Activated CD8-positive, alpha-beta memory T cell treated with anti-CD3 and anti-CD28 coated beads, Interleukin-2, amount 50 U/mL, for 48 hours (primary cell): ENCODE measurements at places on chromosomes 2 and 18.

GRCh38 chr2:100394111-100394641 lies 23.3 kb downstream of the CHST10 start:
- peak; percentile 17 for DNase-seq

DNA sequence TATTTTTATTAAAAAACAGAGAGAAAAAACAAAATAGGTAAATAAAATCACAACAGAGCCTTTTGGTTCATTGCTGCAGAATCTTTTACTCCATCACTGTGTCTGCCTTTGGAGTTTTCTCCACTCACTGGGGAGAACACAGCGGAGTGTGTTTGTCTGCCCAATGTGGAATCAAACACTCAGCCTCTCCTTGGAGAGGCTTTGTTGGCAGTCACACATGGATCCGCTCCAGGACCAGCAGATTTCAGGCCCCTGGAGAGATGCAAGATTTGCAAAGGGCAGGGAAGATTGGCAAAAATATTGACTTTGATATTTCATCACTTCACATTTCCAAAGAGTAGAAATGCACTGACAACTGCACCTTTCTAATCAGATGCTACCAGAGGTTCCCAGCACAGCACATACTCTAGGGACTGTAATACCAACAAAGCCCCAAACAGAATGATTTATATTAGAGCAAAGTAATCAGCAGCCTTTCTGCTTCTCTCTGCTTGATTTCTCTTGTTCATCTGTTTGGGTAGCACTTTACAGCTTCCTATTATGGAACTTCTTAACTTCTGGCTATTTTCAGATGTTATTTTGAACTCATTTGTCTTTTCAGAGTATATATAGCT lies 1898.8 kb upstream of the PIK3C3 start:
- no peak for DNase-seq

DNA sequence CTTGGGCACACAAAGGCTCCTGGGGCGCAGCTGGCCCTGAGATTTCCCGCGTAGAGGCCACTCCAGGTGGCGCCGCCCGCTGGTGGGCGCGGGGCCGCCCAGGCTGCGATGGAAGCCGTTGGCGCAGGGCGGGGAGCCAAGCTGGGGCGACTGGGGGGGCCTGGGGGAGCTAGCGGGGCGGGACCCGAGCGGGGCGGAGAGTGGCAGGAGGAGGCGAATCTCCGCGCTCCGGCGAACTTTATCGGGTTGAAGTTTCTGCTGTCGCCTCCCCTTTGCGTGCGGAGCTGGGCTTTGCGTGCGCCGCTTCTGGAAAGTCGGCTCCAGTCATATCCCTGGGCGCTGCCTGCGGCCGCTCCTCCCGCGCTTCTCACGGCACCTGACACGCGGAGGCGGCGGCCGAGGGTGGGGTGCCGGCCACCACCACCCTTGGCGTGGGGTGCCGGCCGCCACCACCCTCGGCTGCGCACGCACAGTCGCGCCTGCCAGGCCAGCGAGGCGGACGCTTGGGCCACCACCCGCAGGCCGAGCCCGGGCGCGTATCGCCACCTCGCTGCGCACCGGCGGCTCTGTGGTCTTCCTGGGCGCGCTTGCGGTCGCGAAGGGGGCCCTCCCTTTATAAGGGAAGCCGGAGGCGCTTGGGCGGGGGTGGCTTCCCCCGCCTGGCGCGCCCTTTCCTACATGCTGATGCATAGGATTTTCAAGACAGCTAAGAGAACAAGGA lies 919 bp upstream of the CYP1B1 start:
- DNase-seq = peak; percentile 89

DNA sequence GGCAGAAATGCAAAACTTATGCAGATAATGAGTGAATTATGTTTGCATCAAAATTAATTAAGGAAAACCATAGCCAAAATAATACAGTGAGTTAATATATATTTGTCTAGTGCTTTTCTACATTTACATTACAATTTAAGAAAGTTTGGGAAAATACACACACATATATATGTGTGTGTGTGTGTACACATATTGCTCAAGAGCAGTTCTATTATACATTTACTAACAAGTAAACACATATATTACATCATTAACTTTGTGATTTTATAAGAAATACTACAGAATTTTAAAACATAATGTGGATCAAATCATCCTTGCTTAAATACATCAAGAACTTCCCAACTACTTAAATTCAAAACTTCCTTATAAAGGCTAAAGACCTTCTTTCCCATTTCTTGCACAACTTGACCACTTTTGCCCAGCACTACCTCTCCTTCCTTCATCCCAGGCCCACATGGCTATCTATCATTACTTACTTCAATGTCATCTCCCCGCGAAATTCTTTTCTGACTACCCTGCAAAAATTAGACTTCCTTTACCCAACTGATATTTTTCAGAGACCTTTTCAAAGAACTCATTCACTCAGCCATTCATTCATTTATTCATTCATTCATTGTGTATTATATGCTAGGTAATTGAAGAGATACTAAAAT lies 68.4 kb downstream of the COL5A2 start:
- no peak for DNase-seq

GRCh38 chr2:177587371-177587770 lies 194.8 kb downstream of the AGPS start:
- no peak for DNase-seq

GRCh38 chr2:130302164-130302886 lies 40.4 kb upstream of the IMP4 start:
- DNase-seq = no peak

- DNase-seq = no peak
These were observed 101.3 kb upstream of the ETAA1 start for GRCh38 chr2:67295851-67296250.

DNA sequence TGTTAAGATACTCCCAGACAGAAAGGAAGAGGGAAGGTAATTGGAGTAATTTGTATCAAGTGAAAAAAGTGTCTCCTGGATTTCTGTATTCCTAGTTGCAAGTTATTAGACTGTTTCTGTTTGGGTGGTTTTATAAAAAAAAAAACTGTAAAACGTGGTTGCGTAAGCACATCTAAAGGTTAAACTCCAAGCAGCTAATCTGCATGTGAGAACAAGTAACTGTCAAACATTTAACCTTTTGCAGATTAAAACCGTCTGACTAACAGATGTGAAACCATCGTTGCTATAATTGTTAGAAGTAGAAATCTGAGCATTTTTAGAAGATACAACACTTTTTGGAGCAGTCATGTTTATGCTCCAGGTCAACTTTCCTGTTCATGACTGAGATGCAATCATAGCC lies 72.3 kb downstream of the AFF3 start:
- DNase-seq = no peak

- no peak for DNase-seq
These were observed 6.4 kb downstream of the CDC42EP3 start for GRCh38 chr2:37665043-37665442.

- no peak for DNase-seq
These were observed 98.1 kb downstream of the HS1BP3 start for GRCh38 chr2:20552847-20553246.

DNA sequence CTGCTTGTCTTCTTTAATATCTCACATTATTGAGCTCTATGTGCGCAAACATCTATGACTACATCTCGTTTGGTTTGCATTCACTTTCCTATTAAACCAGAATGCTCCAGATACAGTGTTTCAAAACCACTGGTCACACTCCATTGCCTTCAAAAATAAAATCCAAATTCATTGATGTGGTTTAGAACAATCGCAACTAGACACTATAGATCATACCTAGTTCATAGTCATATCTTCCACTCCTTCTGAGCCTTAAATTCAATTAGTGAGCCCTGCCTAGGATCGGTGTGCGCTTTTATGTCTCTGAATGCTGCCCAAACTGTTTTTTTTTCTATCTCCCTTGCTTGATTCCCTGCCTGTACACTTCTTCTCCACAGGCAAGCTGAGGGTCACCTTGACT lies 238.5 kb upstream of the RGPD4 start:
- no peak for DNase-seq

GRCh38 chr18:3472681-3473544 lies 22.9 kb downstream of the TGIF1 start:
- DNase-seq = no peak

DNA sequence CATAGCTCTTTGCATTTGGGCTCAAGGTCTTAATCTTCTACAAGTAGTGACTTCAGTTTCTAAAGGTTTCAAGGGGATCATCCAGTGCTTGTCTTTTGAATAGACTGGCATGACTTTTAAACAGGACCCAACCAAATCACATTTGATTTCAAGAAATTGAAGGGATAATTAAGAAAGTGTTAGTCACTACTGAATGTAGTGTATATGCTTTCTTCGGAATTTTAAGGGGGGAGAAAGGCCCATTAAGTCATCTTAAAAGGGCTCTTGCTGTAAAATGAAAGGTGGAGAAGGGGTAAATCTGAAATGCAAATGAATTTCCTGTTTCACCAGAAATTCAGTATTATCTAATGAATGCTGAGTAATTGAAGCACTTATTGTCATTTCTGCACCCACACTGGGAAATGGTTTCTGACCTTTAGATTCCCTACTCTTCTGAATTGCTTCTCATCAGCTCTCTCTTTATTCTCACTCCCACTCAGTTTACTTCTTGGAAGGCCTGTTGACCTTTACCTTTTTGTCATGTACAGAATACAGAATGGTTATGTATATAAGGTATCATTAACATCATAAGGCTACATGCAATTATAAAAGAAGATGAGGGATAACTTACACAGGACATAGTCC lies 241.4 kb downstream of the SLC8A1 start:
- DNase-seq = no peak

DNA sequence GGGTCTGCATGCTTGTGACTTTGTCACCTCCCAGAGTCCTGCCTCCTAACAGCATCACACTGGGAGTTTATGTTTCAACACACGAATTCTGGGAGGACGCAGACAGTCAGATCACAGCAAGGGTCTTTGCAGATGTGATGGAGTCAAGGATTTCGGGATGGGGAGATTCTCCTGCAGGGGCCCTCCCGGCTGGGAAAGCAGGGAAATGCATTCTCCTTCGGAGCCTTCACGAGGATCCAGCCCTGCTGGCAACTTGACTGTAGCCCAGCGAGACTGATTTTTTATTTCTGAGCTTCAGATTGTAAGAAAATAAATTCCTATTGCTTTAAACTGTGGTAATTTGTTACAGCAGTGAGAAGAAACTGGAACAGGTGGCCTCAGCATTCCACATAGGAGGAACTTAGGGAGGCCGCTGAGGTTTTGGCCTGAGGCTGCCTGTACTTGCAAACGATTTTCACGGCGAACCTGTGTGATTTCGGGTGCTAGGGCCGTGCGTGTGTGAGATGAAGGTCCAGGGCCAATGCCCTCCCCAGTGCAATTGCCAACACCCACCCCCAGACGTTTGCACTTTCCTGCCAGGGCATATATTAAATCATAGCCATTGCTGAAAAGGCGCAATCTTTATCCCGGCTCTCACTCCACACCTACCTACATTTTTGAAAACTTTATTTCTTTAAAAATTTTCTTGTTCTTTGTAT lies 79.8 kb downstream of the ASB1 start:
- DNase-seq = peak; percentile 26

GRCh38 chr2:68819556-68819955 lies 51.6 kb downstream of the BMP10 start:
- no peak for DNase-seq

DNA sequence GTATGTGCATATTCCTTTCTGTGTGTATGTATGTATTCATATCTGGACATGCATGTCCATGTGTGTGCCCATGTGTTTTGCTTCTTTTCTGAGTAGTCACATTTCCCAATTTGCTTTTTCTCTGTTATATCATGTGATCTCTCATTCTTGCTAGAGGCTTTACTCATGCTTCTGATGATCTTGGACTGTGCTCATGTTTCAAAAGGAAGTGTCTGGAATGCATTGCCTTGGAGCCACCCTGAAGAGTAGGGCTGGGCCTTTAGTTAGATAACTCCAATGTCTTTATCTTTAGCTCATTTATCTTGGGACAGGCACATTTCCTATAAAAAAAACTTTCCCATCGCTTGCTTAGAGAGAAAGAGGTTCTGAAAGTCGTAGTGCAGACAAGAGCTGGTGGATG lies 859.2 kb downstream of the CNTNAP5 start:
- no peak for DNase-seq

DNA sequence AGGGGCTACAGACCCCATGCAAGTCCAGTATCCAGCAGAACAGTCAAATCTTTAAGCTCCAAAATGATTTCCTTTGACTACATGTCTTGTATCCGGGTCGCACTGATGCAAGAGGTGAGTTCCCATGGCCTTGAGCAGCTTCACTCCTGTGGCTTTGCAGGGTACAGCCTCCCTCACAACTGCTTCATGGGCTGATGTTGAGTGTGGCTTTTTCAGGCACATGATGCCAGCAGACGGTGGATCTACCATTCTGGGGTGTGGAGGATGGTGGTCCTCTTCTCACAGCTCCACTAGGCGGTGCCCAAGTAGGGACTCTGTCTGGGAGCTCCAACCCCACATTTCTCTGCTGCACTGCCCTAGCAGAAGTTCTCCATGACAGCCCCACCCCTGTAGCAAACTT lies 208.4 kb downstream of the INSIG2 start:
- DNase-seq = no peak

DNA sequence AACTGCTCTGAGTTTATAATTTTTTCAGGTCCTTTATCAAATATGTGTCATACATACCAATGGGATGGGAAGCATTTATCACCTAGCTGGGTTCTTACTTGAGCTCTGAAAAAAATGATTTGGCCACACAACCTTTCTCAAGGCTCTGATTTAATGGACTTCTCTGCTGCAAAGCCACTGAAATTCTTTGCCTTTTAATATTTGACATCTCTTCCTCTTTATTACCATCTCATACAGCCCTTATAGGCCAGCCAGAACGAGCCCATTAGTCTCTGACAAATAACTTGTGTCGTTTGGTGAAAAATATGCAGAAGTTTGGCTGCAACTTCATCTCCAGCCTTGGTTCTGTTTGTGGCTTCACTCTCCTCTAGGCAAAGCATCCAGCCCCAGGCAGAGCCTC lies 249.1 kb downstream of the ATAD2B start:
- no peak for DNase-seq

DNA sequence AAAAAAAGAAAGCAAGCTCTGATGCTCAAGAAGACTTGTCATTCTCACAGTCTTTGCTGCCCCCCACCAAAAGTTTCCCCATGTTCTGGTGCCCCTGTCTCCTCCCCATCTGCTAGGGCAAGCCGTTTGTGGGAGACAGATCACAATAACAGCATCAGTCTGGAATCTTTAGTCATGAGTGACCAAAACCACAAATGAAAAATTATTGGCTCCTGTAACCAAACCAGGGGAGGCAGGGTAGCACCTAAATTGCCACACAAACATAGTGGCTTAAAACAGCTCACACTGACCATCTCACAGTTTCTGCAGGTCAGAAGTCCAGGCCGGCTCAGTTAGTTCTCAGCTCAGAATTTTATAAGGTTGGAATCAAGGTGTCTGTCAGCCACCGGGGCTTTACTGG lies 9.1 kb upstream of the B3GNT7 start:
- DNase-seq = no peak
